ENCODE measurements at places on chromosomes 2 and 18. TPM values are rescaled to one million over a fixed set of nuclear protein-coding genes. Genes with fewer than 3 reads are reported as not detected.

- DNase-seq, result no peak
These were observed 102.4 kb downstream of the TRIB2 start for GRCh38 chr2:12819103-12819475.

GRCh38 chr2:198499539-198499938, 695.1 kb downstream of the PLCL1 start:
- DNase-seq, result no peak

DNA sequence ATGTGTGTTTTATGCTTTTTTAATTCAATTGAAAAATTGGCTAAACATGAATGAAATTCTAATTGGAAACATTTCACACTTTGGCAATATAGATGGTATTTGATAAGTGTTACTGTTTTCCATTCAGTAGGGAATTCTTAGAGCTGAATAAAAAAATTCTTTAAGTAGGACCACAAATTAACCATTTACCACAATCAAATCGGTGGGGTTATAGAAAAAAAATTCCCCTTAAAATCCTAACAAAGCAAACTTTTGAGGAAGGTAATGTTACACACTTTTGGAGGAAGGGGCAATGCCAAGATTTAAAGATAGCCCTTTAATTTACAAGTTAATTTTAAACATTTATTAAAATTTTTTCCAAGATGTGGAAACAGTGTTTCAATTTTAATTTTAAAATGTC, 279.0 kb upstream of the FIGN start:
- DNase-seq, result no peak

CHRND gene
- not detected for total RNA-seq
